ENCODE measurements at places on chromosomes 7 and 10. TPM values are rescaled to one million over a fixed set of nuclear protein-coding genes. Genes with fewer than 3 reads are reported as not detected.
A peak's percentile ranks its signal among the peaks of the same experiment; 100 is the strongest.

Gene DNAJC12
- total RNA-seq = 4.1 TPM

DNA sequence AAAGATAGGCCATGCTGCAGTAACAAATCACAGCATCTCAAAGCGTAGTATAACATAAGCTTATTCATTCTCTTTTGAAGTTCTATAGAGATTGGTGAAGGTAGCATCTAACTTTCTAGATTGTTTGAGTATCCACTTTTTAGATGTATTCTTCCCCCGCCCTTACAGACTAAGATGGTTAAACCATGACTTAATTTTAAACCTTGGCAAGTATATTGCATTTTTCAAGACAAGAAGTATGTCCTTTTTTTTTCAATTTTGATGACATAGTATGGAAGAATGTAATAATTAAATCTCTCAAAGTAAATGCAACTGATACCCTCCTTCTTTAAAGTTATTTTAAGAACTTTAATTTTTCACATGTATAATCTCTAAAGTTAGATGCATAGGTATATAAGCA, 190.0 kb downstream of the KCND2 start:
- DNase-seq = no peak

DNA sequence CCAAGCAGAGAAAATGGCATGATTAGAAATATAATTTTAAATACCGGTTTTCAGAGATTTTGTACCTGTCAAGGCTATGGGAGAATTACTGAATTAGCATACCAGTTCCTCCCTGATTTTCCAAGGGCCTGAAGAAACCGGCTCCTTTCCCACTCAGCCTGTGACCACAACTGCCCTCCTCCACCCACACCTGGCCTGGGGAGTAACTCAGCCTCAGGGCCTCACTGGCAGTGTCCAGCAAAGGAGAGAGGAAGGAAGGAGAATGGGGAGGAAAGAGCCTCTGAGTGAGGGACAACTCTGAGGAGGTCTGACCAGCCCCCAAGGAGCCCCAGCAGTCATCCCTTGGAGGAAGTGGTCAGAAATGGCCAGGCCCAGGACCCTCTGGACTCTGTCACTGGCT, 98.0 kb upstream of the LYZL2 start:
- DNase-seq = no peak

GRCh38 chr10:15168786-15169554, 477 bp upstream of the NMT2 start:
- DNase-seq = peak; percentile 94

Gene GARS1
- 151 TPM for total RNA-seq

Gene GIMAP4
- not detected for total RNA-seq

DNA sequence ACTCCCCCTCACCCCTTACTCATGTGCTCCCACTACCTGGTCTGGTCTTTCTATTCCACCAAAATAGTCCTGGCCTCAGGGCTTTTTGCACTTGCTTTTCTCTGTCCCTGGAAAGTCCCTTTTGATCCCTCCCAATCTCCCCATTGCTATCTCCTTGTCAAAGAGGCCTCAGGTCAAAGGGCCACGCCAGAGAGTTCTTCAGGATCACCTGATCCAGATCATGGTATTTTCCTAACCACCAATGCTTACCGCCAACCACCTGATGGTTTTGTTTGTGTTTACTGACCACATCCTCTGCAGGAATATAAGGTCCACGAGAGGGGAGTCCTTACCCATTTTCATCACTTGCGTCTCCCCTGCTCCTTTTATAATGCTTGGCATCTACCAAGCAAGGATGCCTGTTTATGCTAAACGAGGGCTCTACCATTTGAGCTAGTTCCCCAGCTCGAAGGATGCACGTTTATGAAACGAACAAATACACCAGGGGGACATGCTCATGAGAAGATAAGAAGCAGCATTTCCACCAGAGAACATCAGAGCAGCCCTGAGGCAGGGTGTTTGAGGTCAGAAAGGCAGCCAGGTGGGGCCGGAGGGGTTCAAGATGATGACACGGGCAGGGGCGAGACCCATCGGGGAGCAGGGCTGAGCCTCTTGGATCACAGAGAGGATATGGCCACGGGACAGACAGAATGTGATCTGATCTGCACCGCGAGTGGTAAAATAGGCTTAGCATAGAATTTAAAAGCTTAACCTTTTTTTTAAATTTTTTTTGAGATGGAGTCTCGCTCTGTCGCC, 43.1 kb upstream of the FOXK1 start:
- DNase-seq = no peak

GRCh38 chr7:21911341-21911875, 34.3 kb downstream of the CDCA7L start:
- DNase-seq = no peak

Gene AS3MT
- total RNA-seq = 10.4 TPM

Gene WIPF3
- total RNA-seq = 4.0 TPM

DNA sequence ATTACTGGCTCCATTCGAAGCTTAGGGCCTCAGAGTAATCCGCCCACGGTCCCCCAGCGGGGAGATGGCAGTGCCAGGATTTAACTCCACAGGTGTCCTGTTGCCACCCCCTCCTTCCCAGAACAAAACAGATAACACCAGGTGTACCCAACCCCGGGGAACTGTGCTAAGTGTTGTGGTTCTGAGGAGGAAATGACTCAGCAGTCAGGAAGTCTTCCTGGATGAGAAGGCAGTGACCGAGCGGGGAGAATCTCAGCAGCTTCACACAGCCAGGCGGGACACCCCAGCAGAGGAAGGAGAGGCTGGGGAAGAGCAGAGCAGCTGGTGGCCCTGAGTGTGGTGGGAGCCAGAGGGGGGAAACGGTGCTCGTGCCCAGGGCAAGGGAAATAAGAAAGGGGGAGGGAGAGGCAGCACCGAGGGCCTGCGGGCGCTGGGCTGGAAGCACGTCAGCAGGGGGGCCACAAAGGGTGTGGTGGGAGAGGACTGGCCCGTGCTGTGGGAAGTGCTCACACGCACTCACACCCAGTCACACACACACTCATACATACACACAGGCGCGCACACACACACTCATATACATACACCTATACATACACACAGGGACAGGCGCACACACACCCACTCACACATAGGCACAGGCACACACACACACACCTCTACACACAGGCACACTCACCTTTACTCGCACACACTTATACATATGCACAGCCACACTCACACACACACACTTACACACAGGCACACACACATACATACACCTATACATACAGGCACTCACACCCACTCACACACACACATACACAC, 59.8 kb upstream of the CHST15 start:
- DNase-seq = peak; percentile 10

GRCh38 chr7:66099232-66099550, 15.5 kb upstream of the CRCP start:
- DNase-seq = no peak

DNA sequence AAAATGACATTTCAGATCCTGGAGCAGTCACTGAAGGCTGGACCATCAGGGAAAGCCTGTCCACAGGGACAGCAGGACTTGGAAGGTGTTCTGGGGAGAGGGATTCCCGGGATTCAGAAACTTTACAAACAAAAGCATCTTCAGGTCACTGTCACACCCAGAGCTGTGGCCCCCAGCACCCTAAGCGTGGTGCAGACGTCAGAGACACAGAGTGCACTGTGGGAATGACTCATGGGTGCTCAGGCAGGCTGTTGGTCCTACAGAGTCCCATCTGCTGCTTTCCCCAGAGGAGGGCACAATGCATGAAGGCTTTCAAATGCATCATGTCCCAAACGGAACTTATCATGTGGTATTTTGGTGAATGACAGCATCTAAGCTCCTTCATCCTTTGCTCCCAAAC, 13.1 kb upstream of the LRMDA start:
- DNase-seq = no peak

Gene OR9A2
- total RNA-seq = not detected

GRCh38 chr10:131929122-131929845, 28.5 kb downstream of the PPP2R2D start:
- no peak for DNase-seq

DNA sequence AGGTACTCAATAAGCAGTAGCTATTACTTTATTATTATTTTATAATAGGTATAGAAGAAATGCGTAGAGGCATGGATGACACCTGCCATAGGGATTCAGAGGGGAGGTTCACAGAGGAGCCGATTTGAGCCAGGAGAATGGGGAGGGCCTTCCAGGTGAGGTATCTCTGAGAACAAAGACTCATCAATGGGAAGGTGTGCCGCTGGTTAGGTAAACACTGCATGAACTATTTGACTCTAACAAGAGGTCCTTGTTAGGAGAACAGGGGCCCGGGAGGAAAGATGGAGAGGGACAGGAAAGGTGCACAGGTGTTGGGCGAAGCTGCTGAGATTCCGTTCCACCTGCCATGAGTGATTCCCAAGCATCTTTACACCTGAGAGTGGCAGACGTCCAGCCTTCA, 41.8 kb upstream of the TMEM273 start:
- DNase-seq = no peak

Gene NEUROG3
- 0.43 TPM for total RNA-seq

DNA sequence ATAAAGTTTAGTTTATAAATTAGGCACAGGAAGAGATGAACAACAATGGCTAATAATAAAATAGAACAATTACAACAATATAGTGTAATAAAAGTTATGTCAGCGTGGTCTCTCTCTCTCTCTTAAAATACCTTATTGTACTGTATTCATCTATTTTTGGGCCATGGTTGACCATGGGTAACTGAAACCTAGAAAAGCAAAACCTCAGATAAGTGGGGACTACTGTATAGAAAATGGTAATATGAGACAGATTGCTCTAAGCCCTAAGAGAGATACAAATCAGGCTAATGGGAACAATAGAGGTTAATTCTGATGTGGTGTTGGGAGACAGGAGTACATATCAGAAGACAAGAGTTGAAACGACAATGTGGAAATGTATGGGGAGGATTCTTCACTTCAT, 86.2 kb downstream of the ZNF365 start:
- no peak for DNase-seq

- no peak for DNase-seq
Measured at GRCh38 chr10:99013885-99014284, 221.8 kb downstream of the HPSE2 start.

DNA sequence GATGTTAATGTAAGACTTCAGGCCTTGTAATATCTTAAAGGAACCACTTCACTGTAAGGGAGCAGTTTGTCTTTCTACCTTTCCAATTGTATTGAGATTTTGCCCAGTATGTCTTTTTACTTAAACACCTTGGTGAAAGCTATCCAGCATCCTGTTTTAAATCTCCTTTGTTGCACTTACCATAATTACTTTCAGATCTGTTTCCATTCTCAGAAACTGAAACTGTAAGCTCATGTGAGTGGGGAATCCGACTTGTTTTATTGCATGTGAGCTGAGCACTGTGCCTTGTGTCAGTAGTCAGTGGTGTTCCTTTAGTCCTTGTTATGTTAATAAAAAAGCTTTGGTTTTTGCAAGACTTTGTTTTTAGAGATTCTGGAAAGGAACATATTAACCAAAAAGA, 42.2 kb downstream of the BMPR1A start:
- no peak for DNase-seq
